ENCODE measurements at places on chromosomes 12 and 14.

- no peak for DNase-seq
Measured at GRCh38 chr12:105245291-105245690, 9.3 kb upstream of the APPL2 start.

- DNase-seq: no peak
Measured at GRCh38 chr14:102185360-102185759, 45.7 kb downstream of the WDR20 start.

GRCh38 chr12:31278424-31278823, 47.5 kb downstream of the SINHCAF start:
- DNase-seq: no peak

GRCh38 chr12:89648211-89648930, 60.3 kb downstream of the ATP2B1 start:
- no peak for DNase-seq

- no peak for DNase-seq
Measured at GRCh38 chr12:12791756-12792369, 6.4 kb downstream of the APOLD1 start.

- peak; percentile 74 for DNase-seq
Measured at GRCh38 chr12:111451649-111452129, 46.0 kb downstream of the SH2B3 start.

All from adipocyte (in vitro differentiated cells).